ENCODE measurements at places on chromosomes 4 and X.

DNA sequence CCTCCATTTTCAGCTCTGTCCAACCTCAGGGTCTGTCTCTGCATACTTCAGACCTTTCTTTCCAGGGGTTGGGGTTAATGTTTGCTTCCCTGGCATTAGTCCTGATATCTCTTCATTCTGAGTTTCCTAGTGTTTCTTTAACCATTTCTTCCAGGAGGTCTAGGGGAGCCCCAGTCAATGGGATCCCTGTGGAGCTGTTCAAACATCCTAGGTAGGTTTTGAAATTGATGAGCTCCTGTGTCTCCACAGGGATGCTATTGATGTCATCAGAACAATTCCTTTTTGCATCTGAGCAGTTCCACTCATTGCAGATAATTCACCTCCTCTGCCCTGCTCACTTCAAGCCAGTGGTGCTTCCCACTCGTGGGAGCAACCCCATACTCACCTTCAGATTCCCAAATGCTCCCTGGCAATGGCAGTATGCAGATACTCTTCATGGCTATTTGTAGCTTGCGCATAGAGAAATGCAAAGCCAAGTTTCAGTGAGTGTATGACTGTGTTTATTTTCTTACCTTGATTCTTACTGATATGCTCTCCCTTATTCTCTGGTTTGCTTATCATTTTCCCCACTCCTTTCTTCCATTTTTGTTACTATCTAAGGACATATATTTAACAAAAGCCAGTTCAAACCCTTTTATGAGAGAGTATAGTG lies 33.7 kb upstream of the LIMCH1 start:
- DNase-seq: no peak

DNA sequence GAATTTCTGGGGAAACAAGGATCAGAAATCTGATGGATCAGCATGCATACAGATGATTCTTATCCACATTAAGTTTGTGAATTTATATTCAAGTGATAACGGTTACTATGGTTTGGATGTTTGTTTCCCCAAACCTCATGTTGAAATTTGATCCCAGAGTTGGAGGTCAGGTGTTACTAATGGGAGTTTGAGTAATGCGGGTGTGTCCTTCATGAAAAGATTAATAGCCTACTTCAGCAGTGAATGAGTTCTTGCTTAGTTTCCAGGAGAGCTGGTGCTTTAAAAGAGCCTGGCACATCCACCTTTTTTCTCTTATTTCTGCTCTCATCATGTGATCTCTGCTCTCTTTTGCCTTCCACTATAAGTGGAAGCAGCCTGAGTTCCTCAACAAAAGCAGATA lies 712.4 kb downstream of the IL1RAPL1 start:
- no peak for DNase-seq

DNA sequence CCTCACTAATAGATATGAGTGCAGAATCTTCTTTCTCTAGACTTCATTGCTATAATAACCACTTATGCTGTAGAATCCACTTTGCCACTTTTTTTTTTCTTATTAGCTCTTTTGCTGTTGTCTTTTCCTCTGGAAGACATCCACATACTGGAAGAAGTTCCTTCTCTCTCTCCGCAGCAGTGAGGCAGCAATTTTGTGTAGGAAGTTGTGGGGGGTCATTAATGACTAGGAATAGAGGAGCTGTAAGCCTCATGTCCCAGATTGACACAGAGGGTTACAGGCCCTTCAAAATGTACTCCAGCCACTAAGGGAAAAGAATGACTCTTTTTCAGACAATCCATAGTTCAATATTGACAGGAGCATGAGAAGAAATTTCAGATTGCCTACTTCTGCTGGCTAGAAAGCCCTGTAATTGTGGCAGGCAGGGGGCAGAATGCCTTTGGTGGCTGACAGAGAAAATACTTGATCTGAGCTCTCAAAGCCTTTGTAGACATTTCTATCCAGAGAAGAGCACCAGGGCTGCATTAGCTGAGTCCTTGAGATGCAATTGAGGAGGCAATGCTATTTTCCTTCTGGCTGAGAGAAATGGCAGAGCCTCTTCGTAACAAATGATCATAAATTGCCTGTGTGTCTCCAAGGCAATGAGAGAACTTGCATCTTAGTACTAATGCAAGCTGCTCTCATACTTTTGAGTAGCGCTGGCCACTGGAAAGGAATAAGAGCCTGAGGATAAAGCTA lies 856.2 kb downstream of the STIM2 start:
- DNase-seq: no peak

- no peak for DNase-seq
Observed at GRCh38 chr4:41460641-41461040, 77.3 kb upstream of the LIMCH1 start.

DNA sequence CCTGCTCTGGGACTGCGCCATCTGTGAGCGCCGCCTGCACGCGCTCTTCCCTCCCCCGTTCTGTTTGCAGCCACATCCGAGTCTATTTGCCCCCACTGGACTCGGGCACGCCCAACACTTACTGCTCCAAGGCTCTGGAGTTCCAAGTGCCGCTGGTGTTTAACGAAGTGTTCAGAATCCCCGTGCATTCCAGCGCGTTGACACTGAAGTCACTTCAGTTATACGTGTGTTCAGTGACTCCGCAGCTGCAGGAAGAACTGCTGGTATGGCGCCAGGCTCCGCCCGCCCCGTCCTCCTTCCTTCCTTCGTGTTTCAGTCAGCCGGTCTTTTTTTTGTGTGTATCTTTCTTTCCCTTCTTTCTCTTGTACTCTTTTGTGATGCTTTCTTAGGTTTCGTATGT lies 30.7 kb upstream of the CLCN4 start:
- no peak for DNase-seq

DNA sequence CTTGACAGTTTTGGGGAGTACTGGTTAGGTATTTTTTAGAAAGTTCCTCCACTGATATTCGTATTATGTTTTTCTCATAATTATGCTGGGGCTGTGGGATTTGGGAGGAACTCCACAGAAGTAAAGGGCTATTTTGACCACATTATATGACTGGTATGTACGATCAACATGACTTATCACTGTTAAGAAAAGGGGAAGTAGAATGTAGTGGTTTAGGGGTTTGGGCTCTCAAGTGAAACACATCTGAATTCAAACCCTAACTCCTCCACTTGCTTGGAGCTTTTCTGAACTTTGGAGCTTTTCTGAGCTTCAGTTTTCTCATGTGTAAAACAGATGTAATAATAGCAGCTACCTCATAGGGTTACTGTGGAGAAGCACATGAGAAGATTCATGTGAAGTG lies 96.4 kb upstream of the C1GALT1C1 start:
- no peak for DNase-seq

DNA sequence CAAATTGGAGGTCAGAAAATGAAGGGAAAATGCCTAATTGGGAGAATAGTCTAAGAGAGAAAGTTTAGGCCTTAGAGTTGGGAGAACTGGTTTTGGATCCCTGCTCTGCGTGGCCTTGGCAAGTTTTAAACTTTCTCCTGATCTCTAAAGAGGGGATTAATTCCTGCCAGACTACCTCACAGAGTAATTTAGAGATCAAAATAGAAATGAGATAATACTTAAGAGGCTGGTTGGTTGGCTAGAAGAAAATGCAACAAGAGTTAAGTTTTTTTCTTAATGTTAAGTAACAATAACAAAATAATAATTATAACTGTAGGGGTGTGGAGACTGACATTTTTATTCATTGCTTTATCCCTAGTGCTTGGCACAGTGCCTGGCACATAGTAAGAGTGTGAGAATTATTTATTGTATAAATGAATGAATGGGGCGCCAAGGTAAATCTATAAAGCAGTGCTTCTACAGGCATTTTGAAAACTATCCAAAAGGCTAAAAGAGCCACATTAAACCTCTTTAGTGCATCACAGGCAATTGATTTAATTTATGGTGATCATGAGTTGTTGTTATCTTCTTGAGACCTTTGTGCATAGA lies 160.5 kb downstream of the RASL11B start:
- DNase-seq: no peak

DNA sequence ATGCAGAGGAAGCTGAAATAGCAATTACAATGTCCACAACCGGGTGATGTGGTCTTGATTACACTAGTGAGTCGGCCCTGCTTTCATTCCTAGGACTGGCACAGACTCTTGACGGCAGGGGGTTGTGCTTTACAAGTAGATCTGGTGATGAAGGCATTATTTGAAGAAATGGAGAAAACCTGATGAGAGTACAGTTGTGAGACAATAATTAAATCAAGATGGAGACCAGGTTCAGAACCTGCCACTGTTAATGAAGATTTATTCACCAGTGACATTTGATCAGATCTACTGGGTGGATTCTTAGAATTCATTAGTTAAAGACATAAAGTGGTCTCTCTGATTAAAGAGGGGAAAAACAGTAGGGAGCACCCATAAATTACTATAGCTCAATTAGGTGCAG lies 747.2 kb downstream of the STPG2 start:
- peak; percentile 47 for DNase-seq

GRCh38 chr4:53981567-53981966 lies 82.8 kb downstream of the CHIC2 start:
- DNase-seq: no peak

DNA sequence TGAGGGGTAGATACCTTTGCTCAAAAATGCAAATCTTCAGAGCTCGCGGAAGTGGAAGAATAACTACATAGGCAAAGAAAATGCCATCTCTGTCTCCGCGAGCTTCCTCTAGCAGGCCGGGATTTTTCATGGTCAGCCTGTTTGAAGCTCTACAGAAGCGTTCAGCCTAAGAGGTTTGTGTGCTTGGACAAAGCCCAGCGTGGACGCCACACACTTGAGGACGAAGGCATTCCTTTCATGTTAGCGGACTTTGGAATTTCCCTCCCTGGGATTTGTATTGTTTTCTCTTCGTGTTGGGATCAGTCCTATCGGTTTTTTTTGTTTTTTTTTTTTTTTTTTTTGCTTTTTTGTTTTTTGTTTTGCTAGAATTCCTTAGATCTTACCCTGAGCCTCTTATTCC lies 53.7 kb downstream of the SMIM31 start:
- no peak for DNase-seq

DNA sequence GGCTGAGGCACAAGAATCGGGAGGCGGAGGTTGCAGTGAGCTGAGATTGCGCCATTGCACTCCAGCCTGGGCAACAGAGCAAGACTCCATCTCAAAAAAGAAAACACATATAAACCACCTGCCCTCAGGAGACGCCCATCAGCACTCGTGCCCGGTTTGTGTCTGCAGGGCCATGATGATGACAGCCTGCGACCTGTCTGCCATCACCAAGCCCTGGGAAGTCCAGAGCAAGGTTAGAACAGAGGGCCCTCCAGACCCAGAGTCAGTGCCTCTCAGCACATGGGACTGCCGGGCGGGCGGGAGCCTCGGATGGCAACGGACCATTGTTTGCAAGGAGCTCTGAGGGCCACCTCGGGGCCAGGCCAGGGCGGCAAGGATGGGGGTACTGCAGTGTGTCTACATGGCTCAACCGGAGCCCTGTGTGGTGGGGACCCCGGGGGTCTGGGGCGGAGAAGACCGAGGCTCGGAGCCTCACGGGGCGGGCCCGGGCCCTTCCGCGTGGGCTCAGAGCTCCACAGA lies 9.3 kb downstream of the ATP5ME start:
- no peak for DNase-seq

- DNase-seq: peak; percentile 63
Observed at GRCh38 chr4:4327652-4328121, 37.6 kb downstream of the ZBTB49 start.

GRCh38 chr4:104693601-104694201 lies 199.0 kb upstream of the CXXC4 start:
- no peak for DNase-seq

GRCh38 chr4:132275583-132276121 lies 873.4 kb upstream of the PCDH10 start:
- no peak for DNase-seq

- DNase-seq: no peak
Observed at GRCh38 chr4:23884741-23885140, 5.1 kb downstream of the PPARGC1A start.

DNA sequence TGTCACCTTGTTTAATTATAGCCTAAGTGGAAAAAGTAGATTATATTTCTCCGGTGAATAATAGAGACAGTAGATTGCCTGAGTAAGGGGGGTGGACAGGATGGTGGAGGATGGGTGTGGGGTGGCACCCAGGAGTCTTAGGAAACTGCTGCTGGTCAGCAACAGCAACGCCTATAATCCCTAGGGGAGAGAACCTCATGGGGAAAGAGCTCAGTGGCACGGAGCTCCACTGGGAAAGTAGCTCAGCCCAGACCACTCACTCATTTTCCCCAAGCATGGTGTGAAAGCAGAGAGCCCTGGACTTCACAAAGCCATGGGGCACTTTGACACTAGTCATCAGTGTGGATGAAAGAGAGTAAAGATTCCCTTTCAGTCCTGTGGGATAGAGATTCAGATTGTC lies 31.1 kb downstream of the METTL14 start:
- no peak for DNase-seq

DNA sequence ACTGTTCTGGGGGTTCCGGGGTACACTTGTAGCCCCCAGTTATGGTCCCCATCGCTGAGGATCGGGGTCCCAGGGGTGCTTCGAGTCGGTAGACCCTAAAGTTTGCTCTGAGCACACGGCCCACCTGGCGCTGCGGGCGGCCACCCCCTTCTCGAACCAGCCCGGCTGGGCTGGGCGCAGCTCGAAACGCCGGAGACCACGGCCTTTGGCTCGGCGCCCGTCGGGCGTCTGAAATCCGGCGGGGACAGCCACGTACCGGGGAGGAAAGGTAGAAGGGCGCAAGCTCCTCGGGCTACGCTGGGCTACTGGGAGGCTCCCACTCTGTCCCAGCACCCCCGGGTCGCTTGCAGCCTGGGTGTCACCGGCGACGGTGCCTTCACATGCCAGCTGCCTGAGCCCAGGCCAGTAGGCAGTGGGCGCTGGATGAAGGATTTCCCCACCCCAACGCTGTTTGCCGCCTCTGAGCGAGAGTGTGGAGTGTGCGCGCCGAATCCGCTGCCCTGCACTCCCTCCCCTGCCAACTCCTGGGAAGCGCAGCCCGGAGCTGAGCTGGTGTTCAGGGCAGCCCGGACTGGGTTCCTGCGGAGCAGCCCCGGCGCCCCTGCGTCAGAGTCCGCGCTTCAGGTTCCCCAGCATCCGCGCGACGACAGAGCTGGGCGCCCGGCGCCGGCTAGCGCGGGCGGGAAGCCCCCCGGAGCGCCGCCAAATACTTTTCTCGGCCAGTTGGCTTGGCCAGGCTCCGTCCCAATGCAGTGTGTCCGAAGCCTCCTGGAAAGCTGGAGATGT lies 637 bp downstream of the MAMLD1 start:
- DNase-seq: no peak

DNA sequence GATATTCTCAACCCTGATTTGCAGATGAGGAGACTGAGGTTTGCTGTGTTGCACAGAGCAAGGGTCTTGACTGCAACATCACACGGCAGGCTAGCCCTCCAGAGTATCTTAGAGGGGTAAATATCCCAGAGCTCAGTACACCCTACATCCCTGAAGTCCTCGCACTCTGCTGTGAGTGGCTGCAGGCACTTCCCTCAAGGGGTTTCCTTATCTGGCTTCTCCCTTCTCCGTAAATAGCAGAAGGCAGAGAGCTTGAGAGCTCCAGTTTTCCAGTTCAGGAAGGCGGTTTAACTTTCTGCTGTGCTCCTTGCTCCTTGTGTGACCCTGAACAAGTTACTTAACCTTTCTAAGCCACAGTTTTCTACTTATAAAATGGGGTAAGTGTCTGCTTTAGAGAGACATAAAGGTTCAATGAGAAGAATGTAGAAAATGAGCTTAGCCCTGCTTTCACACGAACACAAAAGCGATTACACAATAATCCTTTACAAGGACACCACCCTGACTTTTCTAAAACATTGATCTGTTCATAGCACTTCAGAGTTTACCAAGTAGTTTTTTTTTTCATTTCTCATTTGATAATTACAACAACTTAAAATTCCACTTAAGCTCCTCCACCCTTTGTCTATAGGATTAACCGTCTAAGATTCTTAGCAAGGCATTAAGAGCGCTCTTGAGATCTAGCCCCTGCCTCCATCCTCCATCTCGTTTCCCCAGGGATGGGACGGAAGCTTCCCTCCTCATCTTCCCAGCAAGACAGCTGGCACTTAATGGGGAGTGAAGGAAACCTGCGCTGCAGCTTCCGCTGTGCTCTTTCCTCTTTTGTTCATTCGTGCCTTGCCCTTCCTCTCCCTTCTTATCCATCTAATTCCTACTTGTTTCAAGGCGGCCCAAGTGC lies 68.4 kb downstream of the TAPT1 start:
- DNase-seq: no peak
